H54 (cell line): ENCODE measurements at places on chromosomes 2 and 18.

DNA sequence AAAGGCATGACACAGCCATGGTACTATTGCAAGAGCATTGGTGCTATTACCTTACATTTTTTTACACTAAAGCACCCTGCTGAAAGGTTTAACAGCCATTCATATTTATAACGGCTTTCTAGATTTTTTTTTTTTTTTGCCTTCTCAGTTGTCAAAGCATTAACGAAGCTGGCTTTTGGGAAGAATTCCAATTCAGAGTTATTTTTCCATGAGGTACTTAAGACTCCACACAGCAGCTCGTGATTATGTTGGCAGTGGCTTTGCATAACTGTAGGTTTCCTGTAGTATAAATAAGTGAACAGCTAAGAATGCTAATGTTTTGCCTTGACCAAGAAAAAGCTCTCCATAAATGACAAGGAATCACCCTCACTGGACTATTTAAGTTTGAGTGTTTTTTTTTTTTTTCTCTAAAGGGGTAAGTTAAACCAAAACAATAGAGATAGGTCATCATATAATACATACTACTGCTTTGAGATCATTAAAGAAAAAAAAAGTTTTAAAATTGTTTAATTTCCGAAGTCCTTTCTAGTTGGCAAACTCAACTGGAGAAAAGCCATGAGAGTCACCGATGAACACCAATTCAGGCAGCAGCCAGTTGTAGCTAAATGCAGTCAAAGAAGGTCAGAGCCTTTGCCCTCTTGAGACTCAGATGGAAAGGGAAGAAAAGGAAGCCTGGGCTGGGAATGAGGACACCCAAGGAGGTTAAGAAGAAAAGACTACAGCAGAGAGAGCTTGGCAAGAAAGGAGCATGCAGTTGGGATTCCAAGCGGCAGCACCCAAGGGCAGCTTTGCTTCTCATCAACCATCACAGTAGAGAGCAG lies 187.4 kb upstream of the NCKAP5 start:
- DNase-seq: no peak

DNA sequence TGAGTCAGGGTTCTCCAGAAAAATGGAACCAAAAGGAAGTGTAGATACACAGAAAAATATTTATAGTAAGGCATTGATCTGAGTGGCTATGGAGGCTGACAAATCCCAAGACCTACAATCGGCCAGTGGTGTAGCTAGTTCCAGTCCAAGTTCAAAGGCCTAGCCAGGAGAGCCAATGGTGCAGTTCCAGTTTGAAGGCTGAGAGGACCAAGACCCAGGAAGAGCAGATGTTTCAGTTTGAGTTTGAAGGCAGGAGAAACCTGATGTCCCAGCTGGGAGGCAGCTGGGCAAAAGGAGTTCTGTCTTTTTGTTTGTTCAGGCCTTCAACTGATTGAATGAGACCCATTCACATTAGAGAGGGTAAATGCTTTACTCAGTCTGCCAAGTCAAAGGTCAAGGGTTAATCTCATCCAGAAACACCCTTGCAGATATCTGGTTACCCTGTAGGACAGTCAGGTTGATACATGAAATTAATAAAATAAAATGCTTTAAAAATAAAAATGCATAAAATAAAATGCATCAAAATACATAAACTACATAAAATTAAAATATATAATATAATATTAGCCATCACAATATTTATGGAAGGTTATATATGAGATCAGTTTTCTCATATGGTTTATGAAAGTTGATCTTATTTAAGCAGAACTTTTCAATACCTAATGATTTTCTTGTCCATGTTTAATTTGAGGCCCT lies 38.7 kb downstream of the KCNE4 start:
- DNase-seq: no peak

DNA sequence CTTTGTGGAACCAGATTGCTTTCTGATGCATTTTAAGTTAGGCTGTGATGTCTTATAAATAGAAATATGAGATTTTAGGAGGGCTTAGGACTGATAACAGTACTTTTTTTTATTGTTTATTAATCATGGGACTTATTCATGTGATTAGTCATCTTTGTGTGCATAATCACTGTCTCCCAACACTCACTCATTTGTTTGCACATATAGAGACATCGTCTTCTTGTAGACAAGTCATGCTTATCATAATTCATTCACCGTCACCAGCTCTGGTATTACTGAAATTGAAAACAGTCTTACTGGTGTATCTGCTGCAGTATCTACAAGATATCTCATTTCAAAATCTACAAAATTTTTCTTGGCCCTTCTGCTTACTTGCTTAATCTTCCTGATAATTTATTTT lies 45.8 kb downstream of the WDR7 start:
- DNase-seq: no peak

GRCh38 chr2:226410247-226410835 lies 389.3 kb downstream of the IRS1 start:
- no peak for DNase-seq

- no peak for DNase-seq
These were observed 527.6 kb downstream of the SATB2 start for GRCh38 chr2:198930170-198930569.

DNA sequence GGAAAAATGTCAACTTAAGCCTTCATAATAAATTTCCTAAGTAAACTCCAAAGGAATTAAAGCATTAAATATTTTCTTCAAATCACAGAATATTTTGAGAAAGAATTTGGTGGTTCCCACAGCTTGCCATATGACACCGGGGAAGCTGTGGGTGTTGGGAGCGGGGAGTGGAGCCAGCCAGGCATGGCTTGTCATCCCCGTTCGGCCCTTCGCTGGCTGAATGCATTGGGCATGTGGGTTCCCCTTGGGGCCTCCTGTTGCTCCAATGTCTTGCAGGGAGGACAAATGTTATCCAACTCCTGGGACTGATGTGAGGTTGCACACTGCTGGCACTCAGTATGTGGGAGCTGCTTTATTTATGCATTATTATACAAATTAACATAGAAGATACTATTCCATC lies 18.6 kb downstream of the NGEF start:
- DNase-seq: no peak

DNA sequence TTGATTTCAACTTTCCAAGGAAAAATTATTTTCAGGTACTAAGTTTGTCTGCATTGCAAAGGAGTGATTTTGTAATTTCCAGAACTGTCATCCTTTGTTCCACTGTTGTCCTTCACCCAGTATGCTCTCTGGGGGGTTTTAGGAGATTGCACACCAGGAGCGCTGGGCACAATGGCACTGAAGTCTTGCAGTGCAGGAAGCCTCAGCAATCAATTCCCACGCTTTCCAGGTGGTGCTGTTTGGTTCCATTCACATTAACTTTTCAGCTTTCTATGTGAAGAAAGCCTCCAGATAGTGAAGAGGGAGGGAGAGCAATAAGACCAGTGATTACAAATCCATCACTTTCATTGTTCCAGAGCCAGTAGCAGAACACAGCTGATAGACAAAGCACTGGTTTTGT lies 344.0 kb upstream of the VWC2L start:
- no peak for DNase-seq

GRCh38 chr2:221567809-221568208 lies 4.3 kb downstream of the EPHA4 start:
- no peak for DNase-seq

- DNase-seq: no peak
These were observed 213.8 kb downstream of the SH3BP4 start for GRCh38 chr2:235165631-235166030.

DNA sequence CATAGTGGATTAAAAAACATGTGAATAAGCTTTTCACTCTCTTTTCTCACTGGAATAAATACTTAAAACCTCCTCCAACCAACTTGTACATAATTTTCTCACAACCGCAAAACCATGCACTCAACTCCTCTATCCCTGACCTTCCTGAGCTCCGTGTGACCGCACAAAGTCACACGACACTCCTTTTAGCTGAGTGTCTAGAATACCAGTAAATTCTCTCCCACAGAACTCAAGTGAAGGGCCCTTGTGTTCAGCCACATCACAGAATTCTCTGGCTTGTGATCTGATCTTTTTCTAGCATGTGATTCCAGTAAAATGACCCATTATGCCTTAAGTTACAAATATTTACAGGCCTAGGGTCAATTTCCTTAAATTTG lies 91.2 kb upstream of the ARL4C start:
- no peak for DNase-seq

GRCh38 chr2:230459216-230459615 lies 43.2 kb downstream of the SP100 start:
- DNase-seq: no peak

- no peak for DNase-seq
These were observed 94.3 kb downstream of the TRABD2A start for GRCh38 chr2:84786601-84787000.

GRCh38 chr2:162149940-162150339 lies 2.1 kb downstream of the GCG start:
- no peak for DNase-seq

DNA sequence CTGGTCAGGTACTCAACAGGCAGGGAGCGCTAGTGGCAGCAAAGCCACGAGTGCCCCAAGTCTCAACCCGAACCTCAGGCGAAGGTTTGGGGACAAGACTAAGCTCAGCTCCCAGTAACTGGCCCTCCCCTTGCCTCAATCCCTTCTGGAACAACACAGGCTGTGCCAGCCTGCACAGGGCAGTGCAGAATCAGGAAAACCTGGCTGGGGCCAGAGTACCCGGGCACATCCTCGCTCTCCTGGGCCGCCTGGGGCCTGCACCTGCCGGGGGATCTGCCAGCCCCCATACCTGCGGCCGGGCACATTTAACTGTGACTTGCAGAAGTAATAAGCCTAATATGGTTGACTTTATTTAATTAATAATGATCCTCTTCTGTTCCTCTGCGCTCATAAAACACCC lies 60.6 kb downstream of the GBX2 start:
- no peak for DNase-seq

DNA sequence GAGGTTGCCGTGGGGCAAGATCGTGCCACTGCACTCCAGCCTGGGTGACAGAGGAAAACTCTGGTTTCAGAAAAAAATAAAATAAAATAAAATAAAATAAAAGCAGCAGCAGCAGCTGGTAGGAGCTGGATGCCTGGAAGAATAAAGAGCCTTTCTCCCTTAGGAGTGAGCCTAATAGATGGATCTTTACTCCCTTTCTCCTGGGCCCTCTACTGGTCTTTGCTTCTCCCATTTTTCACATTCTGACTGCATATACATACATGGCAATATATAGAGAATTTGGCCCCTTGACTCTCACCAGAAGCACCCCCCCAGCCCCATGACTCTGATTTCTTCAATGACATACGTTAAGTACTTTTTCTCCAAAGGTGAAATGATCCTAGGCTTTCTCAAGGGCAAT lies 9.8 kb upstream of the MALT1 start:
- DNase-seq: no peak

DNA sequence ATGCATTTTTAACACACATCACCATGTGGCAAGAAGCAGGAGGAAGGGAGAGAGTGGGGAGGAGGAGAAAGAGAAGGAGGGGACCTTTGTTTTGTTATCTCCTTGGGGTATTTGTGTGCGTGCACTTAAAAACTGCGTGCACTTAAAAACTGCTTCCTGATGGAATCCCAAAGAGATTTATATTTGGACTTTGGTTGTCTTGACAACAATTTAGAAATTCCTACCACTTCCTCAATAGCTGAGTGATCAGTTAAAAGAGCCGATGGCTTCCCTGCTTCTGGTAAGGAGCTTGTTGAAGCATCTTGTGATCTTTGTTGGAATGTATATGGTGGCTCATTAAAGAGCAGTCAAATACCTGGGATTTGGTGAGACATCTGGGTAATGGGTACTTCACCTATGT lies 4.5 kb downstream of the RAB31 start:
- DNase-seq: no peak

- no peak for DNase-seq
These were observed 1.8 kb upstream of the KCNF1 start for GRCh38 chr2:10909996-10910341.

GRCh38 chr2:200247494-200247893 lies 59.0 kb upstream of the SPATS2L start:
- no peak for DNase-seq

GRCh38 chr2:6576302-6576701 lies 289.4 kb downstream of the CMPK2 start:
- DNase-seq: no peak

DNA sequence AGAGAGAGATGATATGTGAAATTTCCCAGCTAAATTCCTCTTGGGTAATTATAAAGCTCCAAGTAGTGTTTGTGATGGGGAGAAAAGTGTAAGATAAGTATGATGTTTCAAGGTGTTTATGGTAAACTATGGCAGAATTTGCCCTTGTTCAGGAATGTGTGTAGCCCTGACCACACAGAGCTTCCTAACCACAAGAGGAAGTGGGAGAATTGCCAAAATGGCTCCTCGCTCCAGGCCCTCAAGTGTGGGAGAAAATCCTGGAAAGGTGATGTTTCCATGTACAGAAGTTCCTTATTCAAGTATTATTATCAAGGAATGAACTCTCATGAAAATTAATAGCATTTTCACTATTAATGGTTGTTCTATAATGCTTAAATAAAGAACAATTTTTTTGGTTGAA lies 878.3 kb downstream of the TDRD15 start:
- DNase-seq: no peak

DNA sequence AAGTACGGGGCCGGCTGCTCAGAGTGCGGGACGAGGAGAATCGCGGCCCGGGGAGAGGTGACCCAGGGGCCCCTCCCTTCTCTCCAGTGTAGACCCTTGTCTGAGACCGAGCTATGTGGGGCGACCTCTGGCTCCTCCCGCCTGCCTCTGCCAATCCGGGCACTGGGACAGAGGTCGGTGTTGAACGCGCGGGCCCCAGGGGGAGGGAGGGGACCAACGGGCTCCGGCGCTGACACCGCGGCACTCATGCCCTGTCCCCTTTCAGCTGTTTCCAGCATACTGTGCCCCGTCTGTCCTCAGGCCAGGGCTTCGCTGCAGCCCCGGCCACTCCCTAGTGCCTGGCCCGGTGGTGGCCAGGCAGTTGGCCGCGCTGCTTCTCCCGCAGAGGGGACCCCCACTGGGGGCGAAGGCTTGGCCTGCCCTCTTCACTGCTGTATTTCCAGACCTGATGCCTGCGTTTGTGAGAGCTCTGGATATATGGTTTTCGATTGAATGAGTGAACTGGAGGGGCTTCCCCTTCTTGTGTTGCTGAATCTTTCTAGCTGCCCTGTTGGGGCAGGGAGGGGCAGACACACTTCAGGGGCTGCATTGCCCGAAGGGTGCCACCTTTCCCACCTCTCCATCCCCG lies 809 bp downstream of the DBI start:
- peak; percentile 52 for DNase-seq

DNA sequence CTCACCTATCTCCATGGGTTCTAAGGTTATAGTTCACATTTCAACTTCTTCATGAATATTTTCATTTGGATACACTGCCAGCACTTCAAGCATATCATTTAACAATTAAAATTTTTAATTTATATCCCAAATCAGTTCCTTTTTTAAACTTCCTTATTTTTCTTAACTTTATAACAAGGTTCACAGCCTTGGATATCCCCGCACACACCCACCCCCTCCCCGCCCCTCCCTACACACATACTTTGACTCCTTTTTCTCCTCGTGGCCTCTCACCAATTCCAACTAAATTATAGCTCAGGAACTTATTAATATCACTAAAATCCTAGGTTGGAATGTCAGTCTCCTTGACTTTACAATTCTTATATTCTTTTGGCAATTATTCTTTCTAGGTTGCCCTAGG lies 163.6 kb upstream of the SETBP1 start:
- no peak for DNase-seq

GRCh38 chr2:134668821-134669220 lies 50.0 kb downstream of the TMEM163 start:
- peak; percentile 56 for DNase-seq

GRCh38 chr18:74316257-74317170 lies 875 bp downstream of the C18orf63 start:
- DNase-seq: no peak

GRCh38 chr2:186554429-186554828 lies 35.4 kb upstream of the ITGAV start:
- DNase-seq: no peak

- no peak for DNase-seq
These were observed 34.4 kb upstream of the DARS1 start for GRCh38 chr2:136019825-136020224.

- DNase-seq: no peak
These were observed 149.7 kb downstream of the MREG start for GRCh38 chr2:215863687-215864086.
